ENCODE measurements at places on chromosomes 4 and X. TPM values are rescaled to one million over a fixed set of nuclear protein-coding genes. Genes with fewer than 3 reads are reported as not detected.

XK gene
- 0.11 TPM for polyA plus RNA-seq

LUZP4 gene
- polyA plus RNA-seq: not detected

MAEA gene
- polyA plus RNA-seq: 77.6 TPM

EXOC1L gene
- polyA plus RNA-seq: not detected

DMP1 gene
- polyA plus RNA-seq: not detected
